ENCODE measurements at places on chromosomes 12 and 14. TPM values are rescaled to one million over a fixed set of nuclear protein-coding genes. Genes with fewer than 3 reads are reported as not detected.

GRCh38 chr12:25058658-25059058 lies 109.8 kb upstream of the BCAT1 start:
- no peak overlapping the region for H3K27ac ChIP-seq
- H3K36me3 ChIP-seq = peaks cover 32% of the 10 kb centered on the region
- no peaks in the 10 kb centered on the region for H3K27me3 ChIP-seq
- H3K4me3 ChIP-seq = no peak overlapping the region

Gene ACOT4
- 1.6 TPM for total RNA-seq

DNA sequence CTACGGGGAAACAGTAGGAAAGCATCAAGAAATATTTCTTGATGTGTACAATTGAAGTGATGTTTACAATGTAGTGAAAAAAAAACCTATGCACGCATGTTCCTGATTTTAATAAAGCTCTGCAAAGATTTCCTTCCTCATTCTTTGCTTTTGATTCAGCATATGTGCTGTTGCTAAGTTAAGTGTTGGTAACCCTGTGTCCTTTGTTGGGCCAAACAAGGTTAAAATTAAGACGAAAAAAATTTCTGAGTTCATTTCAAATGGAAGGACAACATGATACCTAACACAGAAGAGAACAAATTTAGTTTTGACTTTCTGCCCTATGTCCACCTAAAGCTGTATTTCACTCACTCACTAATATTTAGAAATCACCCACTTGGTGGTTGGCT lies 62.8 kb downstream of the PPP2R5C start:
- peak overlapping the region; percentile 97 for H3K27ac ChIP-seq
- peak overlapping the region; percentile 77 for H3K4me3 ChIP-seq
- H3K27me3 ChIP-seq = no peaks in the 10 kb centered on the region
- no peak for DNase-seq

GRCh38 chr14:102189874-102190273 lies 50.2 kb downstream of the WDR20 start:
- H3K4me3 ChIP-seq = no peak overlapping the region
- H3K27ac ChIP-seq = no peak overlapping the region
- H3K4me1 ChIP-seq = peaks cover 14% of the 10 kb centered on the region
- peaks cover 1% of the 10 kb centered on the region for H3K36me3 ChIP-seq

DNA sequence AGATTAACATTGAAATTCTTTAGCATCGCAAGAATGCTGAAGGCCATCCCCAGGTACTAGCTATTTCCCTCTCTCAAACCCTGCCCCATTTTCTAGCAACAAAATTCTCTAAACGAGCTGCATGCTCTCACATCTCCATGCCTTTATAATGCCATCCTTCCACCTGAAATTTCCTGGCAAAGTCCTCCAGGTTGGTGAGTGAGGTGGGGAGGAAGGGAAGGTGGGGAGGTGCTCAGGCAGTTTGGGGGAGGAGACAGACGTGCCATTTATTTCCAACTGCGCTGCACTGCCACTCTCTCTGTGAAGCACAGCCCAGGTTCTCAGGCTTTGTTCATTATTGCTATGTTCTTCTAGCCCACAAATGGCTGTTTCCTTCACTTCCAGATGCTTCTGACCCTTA lies 208.4 kb downstream of the PAWR start:
- H3K4me3 ChIP-seq = no peak overlapping the region
- no peaks in the 10 kb centered on the region for H3K4me1 ChIP-seq
- no peaks in the 10 kb centered on the region for H3K36me3 ChIP-seq
- H3K27ac ChIP-seq = no peak overlapping the region
- no peaks in the 10 kb centered on the region for H3K27me3 ChIP-seq
- DNase-seq = no peak

DNA sequence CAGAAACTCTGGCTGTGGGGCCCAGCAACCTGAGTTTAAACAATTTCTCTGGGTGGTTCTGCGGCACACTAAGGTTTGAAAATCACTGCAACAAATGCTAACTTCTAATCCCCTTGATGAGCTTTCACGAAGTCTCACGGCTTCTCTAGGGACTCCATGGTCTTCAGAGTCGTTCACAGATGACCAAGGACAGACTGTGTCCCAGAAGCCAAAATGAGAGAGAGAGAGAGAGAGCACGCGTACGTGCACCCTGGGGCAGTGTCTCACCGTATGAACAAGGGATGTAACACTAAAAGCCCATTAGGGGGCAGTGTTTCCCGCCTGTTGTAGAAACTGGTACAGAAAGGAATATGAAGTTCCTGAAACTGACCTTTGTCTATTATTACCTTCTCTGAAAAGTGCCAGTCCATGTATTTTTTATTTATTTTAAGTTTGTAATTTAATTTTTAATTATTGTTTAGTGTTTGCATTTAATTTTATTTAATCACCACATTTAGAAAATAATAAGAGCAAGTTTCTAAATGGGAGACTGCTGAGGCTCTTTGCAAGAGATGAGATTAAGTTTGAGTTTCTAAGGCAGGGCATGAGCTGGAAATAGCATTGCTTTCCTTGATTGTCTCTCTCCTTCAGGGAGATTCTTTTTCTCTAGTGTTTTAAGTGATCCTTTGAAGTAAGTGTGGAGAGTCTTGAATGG lies 3.4 kb downstream of the APOLD1 start:
- peaks cover 2% of the 10 kb centered on the region for H3K36me3 ChIP-seq
- no peaks in the 10 kb centered on the region for H3K27me3 ChIP-seq
- peak; percentile 76 for DNase-seq
- peaks cover 44% of the 10 kb centered on the region for H3K4me1 ChIP-seq
- peak overlapping the region; percentile 40 for H3K4me3 ChIP-seq

- no peak for DNase-seq
- no peak overlapping the region for H3K4me3 ChIP-seq
- H3K36me3 ChIP-seq = no peaks in the 10 kb centered on the region
- no peak overlapping the region for H3K27ac ChIP-seq
These were observed 45.0 kb downstream of the ACTN1 start for GRCh38 chr14:68934066-68934465.

- H3K27me3 ChIP-seq = no peaks in the 10 kb centered on the region
- peaks cover 4% of the 10 kb centered on the region for H3K4me1 ChIP-seq
- no peak overlapping the region for H3K27ac ChIP-seq
- DNase-seq = no peak
These were observed 10.7 kb downstream of the DAAM1 start for GRCh38 chr14:59199205-59199604.

DNA sequence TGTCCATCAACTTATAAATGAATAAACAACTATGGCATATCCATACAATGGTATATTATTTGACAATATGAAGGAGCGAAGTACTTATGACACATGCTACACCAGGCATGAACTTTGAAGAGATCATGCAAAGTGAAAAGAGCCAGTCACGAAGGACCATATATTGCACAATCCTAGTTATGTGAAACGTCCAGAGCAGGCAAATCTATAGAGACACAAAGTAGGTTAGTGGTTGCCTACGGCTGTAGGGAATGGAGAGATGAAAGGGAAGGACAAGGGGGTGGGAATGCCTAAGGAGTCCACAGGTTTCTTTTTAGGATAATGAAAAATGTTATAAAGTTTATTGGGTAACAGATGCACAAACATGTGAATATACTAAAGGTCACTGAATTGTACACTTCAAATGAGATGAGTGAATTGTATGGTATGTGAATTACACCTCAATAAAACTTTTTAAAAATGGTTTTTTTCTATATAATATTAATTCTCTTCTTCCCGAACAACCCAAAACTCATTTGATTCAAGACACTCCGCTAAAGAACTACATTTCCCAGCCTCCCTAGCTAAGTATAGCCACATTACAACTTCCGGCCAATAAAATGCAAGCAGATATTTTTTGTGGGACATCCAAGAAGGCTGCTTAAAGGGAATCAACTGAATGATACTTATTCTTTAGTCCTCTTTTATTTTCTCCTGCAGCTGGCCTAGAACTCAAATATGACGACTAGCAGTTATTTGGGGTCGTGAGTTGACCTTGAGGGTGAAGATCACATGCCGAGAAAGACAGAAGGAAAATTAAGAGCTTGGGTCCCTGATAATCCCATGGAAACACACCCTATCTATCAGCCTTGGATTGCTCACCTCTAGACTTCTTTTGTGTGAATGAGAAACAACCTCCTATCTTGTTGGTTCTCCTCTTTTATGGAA lies 187.2 kb downstream of the TTC8 start:
- H3K27me3 ChIP-seq = peaks cover 13% of the 10 kb centered on the region
- H3K27ac ChIP-seq = no peak overlapping the region
- H3K36me3 ChIP-seq = no peaks in the 10 kb centered on the region
- no peaks in the 10 kb centered on the region for H3K4me1 ChIP-seq

Gene TROAP
- 115 TPM for total RNA-seq

Gene ASIC1
- total RNA-seq = 8.7 TPM

Gene PMCH
- total RNA-seq = not detected
